ENCODE measurements at places on chromosomes 1 and 21. TPM values are rescaled to one million over a fixed set of nuclear protein-coding genes. Genes with fewer than 3 reads are reported as not detected.

DNA sequence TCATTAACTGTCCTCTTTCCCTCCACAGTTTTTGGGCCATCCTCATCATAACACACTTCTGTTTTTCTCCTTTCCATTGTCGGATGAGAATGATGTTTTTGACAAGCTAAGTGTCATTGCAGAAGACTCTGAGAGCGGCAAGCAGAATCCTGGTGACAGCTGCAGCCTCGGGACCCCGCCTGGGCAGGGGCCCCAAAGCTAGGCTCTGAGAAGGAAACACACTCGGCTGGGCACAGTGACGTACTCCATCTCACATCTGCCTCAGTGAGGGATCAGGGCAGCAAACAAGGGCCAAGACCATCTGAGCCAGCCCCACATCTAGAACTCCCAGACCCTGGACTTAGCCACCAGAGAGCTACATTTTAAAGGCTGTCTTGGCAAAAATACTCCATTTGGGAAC is 28.6 kb upstream of the IFNAR1 start:
- no peak for DNase-seq

GRCh38 chr1:17892225-17892624 is 137.1 kb downstream of the ACTL8 start:
- no peak for DNase-seq

DNA sequence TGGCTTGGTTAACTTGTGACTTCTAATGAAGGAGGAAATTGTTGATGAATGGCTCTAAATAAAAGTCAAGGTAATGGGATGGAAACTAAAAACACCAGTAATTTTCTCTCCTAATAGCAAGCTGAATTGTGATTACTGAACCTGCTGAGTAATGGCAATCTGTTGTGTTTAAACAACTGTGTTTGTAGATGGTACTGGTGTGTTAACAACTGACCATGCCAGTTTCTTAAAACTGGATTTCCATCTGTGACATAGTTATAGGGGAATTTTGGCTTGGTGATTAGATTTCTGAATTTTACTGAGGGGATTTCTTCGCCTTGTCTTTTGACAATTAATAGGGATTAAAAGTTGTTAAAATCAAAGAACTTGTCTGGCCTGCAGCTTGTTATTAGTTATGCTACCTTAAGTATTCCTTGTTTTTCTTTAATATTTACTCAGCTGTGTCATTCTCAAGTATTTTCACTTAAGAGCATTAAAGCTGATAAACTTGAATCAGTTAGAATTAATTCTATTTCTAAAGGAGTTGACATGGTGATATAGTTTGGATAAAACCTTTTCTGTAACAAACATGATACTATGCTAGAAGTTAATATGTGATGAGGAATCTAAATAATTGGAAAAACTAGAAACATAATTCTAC is 7.9 kb upstream of the ERO1B start:
- no peak for DNase-seq

GRCh38 chr1:164648636-164649035 is 89.7 kb downstream of the PBX1 start:
- no peak for DNase-seq

DNA sequence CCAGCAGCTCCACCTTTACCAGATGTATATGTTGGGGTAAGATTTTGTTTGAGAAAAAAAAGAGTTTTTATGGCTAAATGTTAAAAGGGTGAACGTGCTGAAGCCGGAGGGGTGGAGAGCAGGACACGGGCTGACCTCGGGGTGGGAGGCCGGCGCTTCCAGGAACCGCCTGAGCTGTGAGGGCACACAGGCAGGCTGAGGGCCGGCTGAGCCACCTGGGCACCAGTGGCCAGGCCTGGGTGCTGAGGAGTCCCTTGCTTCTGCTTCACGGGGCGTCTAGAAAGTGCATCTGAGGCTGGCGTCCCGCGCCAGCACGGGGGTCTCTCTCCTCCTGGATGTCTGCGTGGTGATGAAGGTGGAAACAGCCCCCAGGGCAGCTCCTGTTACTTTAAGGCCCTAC is 33.6 kb upstream of the ADARB1 start:
- no peak for DNase-seq

- no peak for DNase-seq
Measured at GRCh38 chr1:200305806-200306205, 104.0 kb downstream of the ZNF281 start.

DNA sequence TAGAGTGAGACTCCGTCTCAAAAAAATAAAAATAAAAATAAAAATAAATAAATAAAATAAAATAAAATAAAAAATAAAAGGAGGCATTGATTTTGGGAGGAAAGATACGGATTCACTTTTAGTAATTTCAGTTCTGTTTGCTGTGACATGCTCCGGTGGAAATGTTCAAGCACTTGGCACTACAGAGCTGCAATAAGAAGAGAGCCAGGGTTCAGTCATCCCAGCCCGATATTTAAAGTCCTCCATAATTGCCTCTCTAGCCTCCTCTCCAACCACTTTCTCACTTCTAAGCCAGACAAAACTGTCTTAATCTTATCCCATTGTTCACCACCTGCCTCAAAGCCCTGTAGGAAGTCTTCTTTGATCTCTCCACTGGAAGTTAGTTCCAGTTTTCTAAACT is 55.0 kb upstream of the MACF1 start:
- DNase-seq: no peak

GRCh38 chr1:211518330-211519289 is 26.6 kb upstream of the RD3 start:
- no peak for DNase-seq

GRCh38 chr1:186178426-186179043 is 196.5 kb downstream of the TPR start:
- DNase-seq: no peak

DNA sequence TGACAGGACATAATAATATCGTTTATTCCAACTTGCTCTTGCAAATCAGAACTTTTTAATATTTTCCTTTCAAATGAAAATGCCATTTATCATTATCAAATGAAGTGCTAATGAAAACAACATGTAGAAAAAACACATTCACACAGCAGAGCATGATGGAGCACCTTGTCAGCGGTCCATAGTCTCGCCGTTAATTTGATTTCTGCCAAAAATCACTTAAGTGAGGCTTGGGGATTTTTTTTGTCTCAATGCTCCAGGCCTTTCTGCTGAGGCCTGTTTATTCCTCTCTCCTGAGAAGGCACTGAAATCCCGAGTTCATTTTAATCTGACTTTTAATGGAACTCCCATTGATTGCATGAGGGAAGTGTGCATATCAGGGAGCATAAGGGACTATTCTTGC is 122.5 kb downstream of the ELAVL4 start:
- no peak for DNase-seq

- no peak for DNase-seq
Measured at GRCh38 chr1:240171907-240172306, 80.2 kb downstream of the FMN2 start.

DNA sequence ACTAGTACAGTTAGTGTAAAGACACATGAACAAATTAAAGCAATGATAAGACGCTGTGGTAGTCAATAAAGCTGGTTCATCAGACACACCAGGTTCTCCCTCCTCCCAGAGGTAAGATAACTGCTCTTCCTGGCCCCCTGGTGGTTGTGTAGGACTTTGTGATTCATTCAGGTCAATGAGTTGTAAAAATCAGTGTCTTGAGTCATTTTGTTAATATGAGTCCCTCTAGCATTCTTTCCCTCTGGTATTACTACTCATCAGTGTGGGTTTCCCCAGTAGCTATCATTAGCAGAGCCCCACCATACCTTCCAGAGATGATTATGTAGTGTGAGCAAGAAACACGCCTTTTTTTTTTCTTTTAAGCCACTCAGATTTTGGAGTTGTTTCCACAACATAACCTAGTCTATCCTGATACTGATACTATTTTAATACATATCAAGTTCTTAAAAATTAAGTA is 3.6 kb upstream of the SETDB1 start:
- DNase-seq: peak; percentile 88

GRCh38 chr1:8415526-8416278 is 97.8 kb downstream of the SLC45A1 start:
- DNase-seq: no peak

DNA sequence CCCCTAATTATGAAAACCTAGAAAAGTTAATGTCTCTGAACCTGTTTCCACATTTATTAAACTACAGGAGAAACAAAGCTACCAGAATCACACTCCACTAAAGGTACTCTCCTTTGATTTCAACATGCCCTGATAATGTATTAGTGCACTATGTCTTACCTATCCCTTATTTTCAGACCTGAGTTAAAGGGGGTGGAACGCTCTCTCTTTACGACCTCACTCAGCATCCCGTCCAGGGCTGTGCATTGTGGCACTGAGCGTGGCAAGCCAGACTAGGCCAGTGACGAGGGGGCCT is 678 bp downstream of the LSM10 start:
- DNase-seq: no peak

GRCh38 chr1:164087906-164088453 is 471.0 kb upstream of the PBX1 start:
- DNase-seq: no peak

- DNase-seq: no peak
Measured at GRCh38 chr21:31186916-31187315, 148.6 kb upstream of the KRTAP19-8 start.

- peak; percentile 94 for DNase-seq
Measured at GRCh38 chr1:27662707-27663393, 9.1 kb downstream of the IFI6 start.

DNA sequence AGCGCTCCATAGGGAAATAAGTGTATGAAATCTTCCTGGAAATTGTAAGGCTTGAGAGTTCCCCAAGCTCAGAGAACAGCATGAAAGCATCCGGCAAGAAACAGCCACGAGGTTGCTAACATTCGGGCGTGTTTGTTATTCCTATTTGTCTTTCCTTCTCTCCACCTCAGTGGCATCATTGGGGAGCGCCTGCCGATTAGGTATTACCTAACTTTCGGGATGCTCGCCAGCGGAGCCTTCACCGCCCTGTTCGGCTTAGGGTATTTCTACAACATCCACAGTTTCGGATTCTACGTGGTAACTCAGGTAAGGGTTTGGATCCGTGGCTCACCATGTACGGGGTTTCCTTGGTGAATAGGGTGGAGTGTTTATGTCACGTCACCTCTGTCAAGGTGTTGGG is 25.7 kb downstream of the SLC37A1 start:
- DNase-seq: no peak

DNA sequence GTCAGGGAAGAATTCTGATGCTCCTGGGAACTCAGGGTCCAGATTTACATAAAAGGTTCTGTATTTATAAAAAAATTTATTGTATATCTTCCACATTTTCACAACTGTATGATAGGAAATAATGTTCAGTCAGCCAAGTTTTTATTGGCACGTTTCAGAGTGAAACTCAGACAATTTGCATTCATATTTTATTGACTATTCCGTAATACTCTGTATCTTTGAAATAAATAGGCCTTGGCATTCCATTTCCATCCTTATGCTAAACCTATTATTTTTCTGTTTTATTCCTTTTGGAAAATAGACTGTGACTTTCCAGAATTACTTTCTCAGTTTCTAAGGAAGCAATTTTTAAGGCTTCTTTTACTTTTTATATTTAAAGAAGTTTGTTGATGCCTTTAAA is 329.0 kb downstream of the OLFM3 start:
- no peak for DNase-seq

- no peak for DNase-seq
Measured at GRCh38 chr1:34013136-34013535, 149.3 kb downstream of the HMGB4 start.

DNA sequence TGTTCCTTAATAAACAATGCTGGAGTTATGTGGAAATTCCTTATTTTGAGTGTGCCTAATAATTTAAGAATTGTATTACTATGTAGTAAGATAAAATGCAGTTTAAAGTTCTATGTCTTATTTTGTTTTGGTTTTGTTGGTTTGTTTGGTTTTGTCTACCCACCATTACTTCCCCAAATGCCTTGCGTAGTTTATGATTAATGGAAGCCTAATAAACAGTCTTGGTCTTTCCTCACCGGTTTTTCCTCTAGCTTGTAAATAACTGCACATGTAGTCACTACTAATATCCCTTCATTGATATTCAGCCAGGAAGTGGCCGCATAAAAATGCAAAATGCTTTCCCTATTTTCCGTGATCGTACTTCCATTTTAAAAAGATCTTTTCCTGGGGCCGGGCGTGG is 2.9 kb downstream of the SDCCAG8 start:
- no peak for DNase-seq

DNA sequence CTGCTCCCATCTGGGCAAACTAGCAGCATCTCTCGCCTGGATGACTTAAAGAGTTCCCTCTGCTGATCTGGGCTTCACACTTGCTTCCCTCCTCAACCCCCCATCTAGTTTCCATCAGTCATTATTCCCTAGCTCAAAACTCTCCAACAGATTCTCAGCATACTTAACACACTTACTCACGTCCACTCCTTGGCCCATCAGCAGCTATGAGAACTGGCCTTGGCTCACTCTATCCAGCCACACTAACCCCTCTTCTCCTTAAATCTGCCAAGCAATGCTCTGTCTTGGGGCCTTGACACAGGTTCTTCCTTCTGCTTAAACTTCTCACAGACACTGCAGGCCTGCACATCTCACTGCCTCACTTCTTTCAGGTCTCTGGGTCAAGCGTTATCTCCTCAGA is 41.6 kb downstream of the GNG12 start:
- DNase-seq: no peak

- no peak for DNase-seq
Measured at GRCh38 chr1:64885648-64886047, 80.7 kb downstream of the JAK1 start.

ANGPTL3 gene
- not detected for total RNA-seq

ARHGEF11 gene
- total RNA-seq: 1.8 TPM

C1orf94 gene
- total RNA-seq: not detected

HES3 gene
- not detected for total RNA-seq

Measured in activated CD4-positive, alpha-beta memory T cell treated with anti-CD3 and anti-CD28 coated beads for 36 hours (primary cell).